ENCODE measurements at places on chromosomes 16 and 17.

- DNase-seq, result no peak
These were observed 13.3 kb downstream of the NQO1 start for GRCh38 chr16:69712914-69713581.

DNA sequence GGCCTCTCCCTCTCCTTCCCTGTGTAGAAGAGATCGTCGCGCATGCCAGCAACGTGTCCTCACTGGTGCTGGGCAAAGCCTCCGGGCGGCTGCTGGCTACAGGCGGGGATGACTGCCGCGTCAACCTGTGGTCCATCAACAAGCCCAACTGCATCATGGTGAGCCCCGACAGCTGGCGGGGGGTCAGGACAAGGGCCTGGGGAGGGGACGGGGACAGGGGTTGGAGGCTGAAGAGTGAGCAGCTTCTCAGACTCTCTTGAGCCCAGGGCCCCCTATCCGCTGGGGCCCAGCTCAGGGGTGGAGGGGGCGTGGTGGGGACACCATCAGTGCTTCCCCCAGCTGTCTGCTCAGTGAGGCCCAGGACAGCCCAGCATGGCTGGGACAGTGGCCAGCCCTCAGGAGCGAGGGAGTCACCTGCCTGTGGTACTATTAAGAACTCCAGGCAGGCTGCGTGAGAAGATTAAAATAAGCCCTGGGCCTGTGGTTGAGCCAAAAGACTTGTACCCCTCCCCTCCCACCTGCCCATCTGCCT lies 6.2 kb downstream of the KATNB1 start:
- DNase-seq, result no peak

GRCh38 chr16:34803683-34804416 lies 1344.4 kb downstream of the TP53TG3F start:
- no peak for DNase-seq

- DNase-seq, result no peak
These were observed 279.8 kb upstream of the EEF2KMT start for GRCh38 chr16:5377280-5377898.

DNA sequence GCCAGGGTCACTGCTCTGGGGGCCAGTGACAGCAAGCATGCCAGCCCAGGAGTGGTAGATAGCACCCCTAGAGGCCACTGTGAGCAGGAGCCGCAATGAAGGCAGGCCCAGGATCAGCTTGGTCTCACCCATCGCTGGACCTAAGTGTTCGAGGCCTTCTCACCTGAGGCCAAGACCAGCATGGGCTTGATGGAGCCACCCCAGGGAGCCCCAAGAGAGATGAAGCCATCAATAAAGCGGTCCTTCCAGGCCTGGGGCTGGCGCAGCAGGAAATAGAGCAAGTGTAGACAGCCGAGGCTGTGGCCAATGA lies 1.8 kb downstream of the LCAT start:
- no peak for DNase-seq

DNA sequence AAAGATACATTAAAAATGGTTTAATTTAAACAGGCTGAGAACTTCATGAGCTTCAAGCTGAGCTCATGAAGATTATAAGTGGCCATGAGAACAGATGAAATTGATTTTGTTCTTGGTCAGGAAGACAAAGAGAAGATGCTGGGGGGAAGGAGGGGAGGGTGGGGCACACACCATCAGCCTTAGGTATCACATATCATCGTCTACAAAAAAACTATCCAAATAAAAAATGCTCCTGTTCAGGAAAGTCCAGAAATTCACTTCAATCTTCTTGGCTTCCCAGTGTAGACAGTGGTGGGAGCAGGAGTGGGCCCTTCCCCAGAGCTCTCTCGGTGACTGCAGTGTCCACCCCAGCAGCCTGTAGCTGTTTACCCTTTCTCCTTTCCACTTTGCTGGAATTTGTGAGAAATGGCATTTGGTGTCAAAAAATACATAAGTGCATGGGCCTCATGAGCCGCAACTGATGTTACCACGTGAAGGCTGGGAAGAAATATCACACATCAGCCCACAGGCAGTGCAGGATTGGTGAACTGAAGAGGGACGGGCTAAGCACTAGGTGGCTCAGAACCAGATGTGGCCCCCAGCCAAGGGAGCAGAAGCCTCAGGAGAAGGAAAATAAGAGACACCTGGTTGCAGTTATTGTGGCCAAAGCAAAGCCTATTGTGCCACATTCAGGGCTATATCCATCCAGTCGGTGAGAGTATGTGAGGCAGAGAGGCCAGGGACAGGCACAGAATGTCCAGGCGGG lies 6.1 kb downstream of the KRT37 start:
- DNase-seq, result no peak

DNA sequence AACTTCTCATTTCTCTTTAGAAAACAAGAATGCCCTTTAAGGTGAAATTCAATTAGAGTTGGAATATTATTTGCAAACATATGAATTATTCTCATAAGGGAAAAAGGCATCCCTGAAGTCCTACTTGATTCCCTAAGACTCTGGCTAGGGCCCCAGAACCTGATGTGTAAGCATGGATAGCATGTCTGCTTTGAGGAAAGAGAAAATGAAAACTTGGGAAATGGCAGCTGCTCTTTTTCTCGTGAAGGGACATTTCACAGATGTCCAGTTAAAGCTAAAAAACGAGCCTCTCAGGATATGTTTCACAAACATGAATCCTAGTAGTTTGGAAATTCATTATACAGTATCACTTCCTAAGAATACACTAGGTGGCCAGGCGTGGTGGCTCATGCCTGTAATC lies 112.3 kb upstream of the CLEC3A start:
- DNase-seq, result no peak

- no peak for DNase-seq
These were observed 142.3 kb downstream of the PMP22 start for GRCh38 chr17:15122857-15123256.

DNA sequence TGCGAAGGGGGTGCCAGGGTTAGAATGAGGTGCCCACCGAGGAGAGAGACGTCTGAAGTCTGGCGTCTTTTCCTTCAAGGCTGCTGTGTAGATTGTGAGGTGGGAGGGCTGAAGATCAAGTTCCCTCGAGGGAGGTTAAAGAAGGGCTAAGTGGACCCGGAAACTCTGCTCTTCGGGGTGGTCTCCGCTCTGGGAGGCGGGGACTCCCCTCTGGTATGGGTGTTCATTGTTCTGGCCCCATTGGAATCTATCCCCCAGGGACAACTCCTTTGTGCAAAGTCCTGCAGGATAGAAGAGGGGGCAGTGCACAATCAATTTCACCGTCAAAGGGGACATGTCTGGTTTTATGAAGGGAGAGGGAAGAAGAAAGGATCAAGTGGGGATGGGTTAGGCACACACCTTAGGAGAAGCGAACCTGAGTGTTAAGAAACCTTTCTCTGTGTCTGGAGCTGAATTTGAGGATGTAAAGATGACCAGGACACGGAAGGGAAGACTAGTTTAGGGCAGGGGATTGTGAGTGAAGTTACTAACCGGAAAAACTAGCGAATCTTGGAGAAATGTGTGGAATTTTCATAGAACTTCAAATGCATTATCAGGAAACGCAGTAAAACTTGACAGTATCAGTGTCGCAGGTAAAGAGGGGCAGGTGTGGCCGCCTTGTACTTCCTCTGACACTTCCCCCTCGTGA lies 809 bp upstream of the RAB34 start:
- no peak for DNase-seq

DNA sequence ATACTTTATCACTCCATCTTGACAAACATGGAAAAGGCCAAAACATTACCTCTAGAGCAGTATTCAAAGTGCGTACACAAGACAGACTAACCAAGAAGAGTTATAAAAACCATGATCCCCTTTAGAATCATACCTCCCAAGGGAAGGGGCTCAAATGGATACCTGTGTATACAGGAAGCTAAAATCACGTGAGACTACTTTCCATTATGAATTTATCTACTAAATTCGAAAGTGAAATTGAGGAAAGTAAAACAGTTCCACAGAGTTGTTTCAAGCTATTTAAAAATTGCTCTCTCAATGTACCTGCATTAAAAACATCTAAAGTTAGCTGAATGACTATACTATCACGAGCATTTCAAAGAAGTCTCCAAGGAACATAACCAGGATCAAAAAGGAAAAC lies 32.7 kb downstream of the AP1G1 start:
- no peak for DNase-seq

DNA sequence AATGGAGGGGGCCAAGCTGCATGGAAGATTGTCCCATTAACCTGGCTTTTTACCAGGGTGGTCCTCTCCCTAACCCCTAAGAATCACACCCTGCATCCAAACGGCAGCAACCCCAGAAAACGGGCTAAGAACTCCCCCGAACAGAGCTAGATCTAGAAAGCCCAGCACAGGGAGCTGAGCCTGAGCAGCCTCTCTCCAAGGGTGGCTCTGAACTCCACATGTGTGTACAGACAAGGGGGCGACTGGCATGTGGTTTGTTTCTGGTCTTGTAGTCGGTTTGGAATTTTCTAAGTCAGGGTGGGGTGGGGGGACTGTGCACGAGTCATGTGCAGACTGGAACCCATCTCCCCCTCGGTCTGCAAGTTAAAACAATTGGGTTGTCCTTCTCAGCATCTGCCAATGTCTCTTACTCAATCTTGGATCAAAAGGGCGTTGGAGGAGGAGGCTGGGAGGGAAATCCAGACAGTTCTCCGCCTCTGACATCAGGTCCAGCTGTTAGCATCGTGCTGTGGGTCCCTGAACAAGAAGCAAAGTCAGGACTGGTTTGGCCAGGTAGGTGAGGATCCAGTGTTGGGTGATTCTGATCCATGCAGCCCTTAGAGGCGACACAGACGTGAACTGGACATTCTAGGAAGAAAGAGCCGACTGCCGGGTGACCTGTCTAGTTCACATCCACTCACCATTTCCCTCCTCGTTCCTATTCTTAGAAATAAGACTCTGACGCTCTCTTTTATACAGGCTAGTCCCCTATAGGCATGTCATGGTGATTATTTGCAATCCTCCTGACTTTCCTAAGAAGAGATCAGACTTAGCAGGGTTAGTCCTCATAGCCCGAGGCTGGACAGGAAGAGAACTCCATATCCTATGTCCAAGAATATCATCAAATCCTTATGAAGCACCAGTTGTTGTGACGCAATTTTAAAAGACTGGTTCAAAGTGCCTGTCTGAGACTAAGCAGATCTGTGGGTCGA lies 381.8 kb downstream of the SOX9 start:
- DNase-seq, result no peak

DNA sequence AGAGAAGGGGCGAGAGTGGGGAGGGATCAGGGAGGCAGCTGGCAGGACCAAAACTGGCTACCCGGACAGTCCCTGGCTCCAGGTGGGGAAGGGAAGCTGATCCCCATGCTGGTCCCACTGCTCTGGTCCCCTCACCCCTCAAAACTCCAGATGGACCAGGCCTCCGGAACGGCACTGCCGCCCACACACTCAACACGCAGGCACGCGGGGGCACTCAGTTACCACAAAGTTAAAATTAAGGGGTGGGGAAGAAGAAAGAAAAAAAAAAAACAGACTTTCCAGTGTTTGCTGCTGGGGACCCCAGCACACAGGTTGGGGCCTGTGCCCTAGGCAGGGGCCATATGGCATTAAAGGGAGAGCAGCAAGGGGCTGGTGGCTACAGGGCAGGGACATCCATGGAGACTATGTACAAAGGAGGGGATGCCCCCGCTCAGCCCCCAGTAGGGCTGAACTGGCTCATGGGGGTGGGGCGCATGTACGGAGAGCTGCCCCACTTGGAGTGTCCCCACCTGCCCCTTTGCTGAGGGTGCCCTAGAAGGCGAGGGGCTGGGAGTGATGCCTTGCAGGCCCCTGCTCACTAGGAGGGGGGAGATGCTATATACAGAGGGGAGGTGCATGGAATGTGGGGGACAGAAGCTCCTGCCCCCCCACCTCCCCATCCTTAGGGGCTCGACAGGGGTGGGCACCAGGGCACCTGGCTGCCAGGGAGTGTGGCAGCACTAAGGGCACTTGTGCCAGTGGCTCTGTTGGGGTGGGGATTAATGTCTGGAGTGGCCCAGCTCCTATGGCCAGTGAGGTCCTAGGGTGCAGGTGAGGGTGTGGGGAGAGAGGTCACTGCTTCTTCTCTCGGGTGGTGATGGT lies 5.6 kb downstream of the TP53I13 start:
- no peak for DNase-seq

- DNase-seq, result no peak
These were observed 62.2 kb downstream of the PITPNC1 start for GRCh38 chr17:67439269-67439668.

DNA sequence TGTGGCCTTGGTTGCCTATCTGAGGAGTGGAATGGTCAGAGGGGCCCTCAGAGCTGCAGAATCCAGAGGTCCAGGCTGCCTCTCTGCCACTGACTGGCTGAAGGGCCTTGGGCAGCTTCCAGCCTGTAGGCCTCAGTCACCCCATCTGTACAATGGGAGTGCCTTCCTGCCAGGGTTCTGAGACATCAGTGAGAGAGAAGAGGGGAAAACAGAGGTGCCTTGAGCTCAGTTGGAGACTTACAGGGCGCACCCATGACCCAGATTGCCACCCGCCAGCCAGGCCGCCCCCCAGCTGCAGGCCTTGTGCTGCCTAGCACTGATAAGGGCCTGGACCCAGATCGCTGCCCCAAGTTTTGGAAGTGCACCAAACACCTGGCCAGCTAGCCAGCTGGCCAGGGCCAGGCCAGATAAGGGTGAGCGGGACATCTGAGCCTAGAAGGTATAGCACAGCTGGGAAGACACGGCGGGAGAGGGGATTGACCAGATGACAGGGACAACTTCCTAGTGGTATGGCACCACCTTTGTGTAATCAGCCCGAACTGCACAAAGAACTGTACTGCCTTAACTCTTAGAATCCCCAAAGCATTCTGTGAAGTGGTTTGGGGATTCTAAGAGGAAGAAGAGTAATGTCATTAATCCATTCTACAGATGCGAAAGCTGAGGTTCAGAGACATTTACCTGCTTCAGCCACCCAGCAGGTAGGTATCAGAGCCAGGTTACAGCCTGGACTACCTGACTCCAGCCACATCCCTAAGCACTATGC lies 1.4 kb downstream of the SLC4A1 start:
- DNase-seq, result no peak

DNA sequence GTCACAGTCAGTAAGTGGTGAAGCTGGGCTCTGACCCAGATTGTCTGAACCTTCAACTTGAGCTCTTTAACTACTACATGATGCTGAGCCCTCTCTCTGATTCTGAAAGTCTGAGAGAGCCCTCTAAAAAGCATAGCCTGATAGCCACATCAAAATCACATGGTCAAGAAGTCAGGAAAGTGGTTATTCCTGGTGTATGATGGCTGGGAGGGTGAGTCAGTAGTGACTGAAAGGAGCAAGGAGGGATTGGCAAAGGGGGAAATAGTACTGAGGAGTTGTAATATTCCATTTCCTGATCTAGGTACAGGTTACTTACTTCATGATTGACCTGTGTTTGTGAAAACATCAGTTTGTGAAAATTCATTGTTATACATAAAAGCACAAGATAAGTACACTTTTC lies 89.1 kb downstream of the SSH2 start:
- no peak for DNase-seq

GRCh38 chr17:79950306-79950705 lies 85.4 kb downstream of the TBC1D16 start:
- DNase-seq, result no peak
